Bronchial epithelial cell (primary cell): ENCODE measurements at places on chromosomes 13 and 19.

DNA sequence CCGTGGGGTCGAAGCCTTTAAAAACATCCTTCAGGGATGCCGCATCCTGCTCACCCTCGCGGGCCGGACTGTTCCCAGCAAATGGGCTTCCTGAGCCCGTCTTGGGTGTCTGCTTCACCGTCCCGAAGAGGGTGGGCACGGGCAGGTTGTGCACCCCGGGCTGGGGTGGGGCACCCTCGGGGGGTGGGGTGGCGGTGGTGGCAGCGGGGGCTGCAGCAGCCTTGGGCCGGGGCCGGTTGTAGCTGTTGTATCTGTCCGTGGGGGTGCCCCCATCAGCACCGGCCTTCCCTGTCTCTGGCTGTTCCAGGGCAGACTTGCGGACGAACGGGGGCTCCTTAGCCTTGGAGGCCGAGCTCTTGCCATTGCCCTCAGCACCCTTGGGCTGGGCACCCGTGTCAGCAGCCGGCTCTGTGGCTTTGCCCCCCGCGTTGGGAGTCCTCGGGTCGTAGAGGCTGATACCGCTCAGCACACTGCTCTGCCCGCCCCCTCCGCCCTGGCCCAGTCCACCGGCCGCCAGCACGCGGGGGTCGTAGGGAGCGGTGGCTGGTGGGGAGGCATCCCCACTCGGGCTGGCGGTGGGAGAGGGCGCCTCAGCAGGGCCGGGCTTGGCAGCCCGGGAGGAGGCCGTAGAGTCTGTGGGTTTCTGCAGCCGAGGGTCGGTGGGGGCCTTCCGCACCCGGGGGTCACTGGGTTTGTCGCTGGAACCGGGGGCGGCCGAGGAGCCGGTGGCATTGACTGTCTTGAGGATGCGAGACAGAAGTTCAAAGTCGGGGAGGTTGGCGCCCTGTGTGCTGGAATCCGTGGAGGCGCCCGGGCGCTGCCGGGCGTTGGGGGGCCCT lies 18.2 kb upstream of the TMEM160 start:
- no peak for DNase-seq

GRCh38 chr19:344625-345319 lies at the start of gene MIER2:
Gene MIER2, minus strand, starts transcription at chr19:344796. Its CDS starts 14 bp downstream, at chr19:344782.
- DNase-seq, result peak; percentile 20

DNA sequence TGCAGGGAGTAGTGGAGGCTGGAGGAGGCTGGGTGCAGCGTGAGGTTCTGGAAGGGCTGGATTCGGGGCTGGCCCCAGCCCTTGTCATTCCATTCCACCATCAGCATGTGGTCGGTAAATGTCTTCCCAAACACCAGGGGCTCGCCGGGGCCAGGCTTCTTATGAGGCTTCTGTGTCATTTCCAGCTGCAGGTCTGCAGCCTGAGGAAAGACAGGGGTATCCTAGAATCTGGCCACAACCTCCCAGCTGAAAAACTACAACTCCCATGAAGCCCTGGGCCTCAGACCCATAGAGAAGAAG lies 4.4 kb downstream of the BCAT2 start:
- DNase-seq, result no peak

GRCh38 chr13:107296804-107297203 lies 728.9 kb upstream of the ARGLU1 start:
- peak; percentile 61 for DNase-seq

GRCh38 chr13:42899266-42899665 lies 92.8 kb downstream of the EPSTI1 start:
- DNase-seq, result no peak

DNA sequence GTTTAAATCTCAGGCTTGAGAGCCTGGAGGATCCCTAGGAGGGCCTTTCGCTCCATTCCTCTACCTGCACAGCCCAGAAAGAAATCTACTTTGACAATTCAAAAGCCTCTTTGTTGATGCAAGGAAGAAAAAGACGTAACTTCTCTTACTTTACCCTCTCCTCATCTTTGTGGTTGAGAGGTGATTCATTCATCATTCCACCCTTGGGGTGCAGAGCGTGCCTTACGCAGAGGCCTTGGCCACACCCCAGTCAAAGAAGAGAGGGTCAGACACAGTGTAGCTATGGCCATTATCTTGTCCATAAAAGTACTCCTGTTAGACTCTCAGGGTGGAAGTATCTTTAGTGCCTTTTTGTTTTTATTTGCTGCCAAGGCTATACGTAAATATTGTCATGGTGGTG lies 184.0 kb downstream of the IRS2 start:
- peak; percentile 5 for DNase-seq

GRCh38 chr13:90305796-90306195 lies 1041.7 kb upstream of the MIR17HG start:
- DNase-seq, result no peak

GRCh38 chr19:30228835-30229524 lies 143.2 kb upstream of the ZNF536 start:
- no peak for DNase-seq

GRCh38 chr19:9381361-9381785 lies 18.6 kb downstream of the ZNF177 start:
- no peak for DNase-seq

DNA sequence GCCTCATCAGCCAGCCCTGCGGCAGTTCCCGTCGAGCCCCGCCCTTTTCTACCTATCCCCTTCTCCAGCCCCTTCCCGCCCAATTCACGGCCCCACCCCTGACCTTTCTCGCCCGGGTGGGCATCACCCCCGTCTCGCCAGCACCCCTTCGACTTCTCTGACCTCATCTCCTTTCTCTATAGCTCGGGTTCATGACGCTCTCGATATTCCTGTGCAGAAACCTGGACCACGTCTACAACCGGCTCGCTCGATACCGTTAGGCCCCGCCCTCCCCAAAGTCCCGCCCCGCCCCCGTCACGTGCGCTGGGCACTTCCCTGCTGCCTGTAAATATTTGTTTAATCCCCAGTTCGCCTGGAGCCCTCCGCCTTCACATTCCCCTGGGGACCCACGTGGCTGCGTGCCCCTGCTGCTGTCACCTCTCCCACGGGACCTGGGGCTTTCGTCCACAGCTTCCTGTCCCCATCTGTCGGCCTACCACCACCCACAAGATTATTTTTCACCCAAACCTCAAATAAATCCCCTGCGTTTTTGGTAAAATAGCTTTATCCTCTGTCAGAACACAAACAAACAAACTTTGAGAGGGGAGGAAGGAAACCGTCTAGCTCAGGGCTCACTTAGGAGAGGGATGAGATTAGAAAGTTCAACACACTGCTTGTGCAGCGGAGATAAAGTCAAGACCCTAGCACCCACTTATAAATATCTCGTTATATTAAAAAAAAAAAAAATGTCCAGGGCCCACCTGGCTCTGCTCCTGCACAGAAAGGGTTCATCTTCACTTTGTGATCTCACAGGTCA lies 5.1 kb downstream of the CD37 start:
- DNase-seq, result no peak

DNA sequence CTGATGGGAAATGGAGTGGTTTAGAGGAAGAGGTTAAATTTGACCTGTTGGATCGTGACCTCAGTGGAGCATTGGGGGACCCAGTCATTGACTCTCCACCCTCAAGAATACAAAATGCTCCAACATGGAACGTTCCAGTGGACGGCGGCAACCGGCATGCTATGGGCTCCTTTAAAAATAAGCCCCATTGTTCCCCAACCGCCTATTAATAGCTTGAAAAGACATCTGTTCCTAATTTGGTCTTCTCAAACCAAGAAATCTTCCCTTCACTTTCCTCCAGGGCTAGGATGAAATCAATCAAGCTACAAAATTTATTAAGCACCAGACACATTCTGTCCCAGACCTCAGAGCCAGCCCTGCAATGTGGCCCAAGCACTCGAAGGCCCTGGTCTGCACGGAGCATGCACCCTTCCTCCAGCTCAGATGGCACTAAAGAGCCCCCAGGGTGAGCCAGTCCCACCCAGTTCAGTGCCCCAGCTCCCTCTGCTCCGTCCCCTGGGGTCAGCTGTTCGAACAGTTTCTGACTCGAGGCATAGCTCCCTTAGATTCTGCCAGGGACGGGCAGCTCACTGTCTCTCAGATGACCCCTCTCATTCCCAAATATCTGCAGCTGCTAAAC lies 22.5 kb upstream of the VSTM2B start:
- DNase-seq, result no peak

DNA sequence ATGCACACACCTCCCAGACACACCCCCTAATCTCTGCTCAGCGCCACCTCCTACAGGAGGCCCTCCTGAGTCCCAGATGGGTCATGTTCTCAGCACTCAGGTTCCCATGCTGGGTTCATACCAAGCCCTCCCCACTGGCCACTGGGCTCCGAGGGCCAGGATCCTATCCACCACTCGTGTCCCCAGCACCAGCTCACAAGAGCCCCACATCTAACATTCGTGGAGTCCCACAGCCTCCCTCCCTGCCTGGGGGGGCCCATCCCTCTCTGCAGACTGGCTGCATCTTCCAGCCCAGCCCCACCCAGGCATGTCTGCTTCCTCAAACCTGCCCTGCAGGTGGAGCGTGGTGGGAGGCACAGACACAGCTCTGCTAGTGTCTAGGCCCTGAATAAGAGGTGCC lies 227.4 kb downstream of the TUBA3C start:
- DNase-seq, result no peak

DNA sequence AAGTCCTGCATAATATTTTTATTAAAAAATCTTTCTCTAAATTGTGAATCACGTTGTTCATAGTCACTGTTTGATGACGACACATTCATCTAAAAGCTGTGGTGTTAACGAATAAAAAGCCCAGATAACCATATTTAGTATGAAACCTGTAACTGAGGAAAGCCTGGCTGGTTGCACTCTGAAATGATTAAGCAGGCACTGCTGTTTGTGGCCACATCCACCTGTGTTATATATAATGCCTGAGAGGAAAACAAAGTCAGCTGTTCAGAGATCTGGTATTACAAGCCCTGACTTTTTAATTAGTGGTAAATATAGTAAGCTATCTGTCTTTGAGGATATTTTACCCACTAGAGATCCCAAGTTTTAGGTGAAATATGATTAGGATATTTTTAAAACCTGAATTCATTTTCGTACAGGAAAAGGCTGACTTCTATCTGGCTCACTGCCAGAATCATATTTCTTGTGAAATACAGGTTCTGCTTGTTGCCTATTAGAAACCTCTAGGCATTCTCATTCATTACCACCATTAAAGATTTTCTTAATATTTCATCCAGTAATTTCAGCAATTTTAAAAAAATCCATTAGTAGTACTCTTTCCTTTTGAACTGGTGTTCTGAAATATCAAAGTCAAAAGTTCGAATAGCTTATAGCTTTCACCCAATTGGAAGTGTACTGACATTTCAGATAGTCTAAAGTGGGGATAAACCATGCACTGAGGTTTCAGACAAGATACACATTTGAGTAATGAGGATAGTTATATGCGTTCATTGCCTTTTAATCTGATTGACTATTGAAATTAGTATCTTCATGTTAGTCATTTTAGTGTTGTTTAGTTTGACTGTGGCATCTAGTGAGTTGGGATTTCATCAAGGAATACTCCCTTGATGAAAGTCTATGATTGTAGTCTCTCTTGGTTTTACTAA lies 79.7 kb downstream of the LMO7 start:
- DNase-seq, result peak; percentile 73
